ENCODE measurements at places on chromosomes 1 and 21.

DNA sequence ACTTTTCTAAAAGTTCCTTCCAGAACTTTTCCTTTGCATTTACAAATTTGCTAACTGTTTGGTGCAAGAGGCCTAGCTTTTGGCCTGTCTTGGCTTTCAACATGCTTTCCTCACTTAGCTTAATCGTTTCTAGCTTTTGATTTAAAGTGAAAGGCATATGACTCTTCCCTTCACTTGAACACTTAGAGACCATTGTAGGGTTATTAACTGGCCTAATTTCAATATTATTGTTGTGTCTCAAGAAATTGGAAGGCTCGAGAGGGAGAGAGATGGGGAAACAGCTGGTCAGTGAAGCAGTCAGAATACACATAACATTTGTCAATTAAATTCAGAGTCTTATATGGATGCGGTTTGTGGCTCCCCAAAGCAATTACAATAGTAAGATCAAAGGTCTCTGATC is 63.0 kb upstream of the MPC2 start:
- DNase-seq = no peak

DNA sequence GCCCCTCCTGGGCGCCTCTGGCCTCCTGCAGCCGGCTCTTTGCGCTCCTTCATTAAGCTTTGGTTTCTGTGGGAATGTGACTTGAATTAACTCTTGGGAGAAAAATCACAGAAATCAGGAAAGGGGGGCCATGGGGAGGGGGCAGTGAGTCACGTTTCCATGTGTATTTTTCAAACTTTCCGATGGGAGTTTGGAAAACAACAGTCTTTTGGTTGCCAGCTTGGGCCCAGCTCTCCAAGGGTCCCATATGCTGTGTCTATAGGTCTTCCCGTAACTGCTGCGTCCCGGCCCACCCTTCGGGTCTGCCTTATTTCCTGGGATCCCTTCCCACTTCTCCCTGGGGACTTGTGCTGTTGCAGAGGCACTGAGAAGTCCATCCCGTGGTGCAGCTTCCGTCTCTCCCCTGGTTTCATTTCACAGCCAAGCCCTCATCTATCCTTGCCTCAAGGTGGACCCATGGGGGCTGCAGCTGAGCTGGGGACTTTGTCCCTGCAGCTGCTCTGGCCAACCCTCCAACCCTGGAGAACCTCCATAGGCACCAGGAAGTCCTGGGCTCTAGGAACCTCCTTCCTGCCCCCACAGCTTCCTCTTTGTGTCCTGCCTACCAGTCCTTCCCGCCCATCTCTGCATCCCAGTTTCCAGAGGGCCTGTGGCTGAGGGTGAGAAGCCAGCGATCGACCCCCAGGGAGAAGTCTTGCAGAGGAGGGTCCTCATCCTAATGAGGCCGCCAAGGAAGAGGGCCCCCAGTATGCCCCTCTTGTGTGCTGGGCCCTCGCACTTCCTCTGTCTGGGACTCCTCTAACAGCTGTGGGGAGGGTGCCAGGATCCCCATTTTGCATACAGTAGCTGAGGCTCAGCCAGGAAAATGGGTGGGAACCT is 11.6 kb upstream of the LMNA start:
- DNase-seq = no peak

DNA sequence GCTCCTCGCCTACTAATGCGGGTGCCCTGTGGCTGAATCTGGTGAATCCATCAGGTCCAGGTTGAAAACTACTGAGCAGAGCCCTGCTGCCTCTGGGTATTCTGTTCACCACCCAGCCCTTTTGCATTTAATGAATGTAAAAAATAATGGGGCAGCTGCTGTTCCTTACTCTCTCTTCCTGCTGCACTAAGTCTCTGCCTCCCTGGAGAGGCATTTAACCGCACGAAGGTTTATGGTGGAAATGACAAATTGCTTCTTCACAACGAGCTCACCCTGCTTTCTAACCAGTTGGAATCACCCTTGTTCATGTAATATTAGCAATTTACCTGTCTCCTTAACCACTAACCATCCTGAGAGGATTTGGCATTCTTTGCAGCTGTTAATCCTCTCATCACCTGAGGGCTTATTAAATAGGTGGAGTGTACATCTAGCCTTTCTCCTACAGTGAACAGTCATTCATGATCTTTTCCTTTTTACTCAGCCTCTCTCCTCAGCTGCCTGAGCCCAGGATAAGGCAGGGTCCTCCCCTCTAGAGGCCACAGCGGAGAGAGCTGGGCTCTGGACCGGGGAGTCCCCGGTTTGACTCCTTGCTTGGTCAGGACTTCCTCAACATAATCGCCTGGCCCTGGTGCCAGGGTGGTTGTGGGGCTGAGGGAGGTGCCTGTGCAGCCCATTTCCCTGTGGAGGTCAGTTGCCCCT is 97.6 kb downstream of the NOS1AP start:
- no peak for DNase-seq

DNA sequence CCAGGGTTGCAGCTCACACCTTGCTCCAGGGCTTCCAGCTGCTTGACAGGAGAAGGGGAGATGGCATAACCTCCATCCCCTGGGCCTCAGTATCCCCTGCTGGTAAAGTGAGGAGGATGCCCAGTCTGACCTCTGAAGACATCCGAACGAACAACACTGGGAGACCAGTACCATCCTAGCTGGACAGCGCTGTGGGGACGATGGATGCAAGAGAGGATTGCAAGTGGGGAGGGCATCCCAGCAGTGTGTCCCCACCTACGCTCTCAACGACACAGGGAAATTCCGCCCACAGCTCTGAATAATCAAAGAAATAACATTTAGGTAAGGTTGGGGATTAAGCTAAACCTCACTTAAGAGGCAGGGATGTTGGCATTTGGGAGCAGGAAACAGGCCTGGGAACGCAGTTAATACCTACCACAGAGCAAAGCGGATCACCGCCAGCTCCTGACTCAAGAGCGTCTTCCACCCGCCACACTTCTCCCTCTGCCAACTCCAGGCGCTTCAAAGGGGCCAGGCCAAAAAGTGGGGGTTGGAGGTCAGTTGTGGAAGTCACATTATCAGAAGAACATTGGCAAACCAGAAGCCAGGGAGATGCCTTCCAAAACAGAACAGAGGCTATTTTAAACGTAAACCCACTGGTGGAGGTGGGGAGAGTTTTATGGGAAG is 47.6 kb downstream of the SSBP3 start:
- peak; percentile 66 for DNase-seq

DNA sequence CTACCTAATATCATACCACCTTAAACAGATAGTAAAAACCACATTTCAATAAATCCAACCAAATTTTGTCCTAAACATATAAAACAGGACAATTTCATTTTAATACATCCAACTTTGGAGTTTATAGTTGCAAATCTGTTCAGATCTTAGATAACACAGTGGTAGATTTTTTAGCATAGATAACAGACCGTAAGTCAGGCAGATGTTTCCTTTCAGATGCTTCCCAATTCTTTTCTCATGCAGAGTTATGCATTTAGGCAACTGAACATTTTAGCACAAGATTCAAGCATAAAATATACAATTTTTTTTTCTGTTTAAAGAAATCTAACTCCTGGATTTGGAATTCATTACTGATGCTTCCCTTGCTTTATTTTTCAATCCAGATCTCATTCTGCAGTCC is 156.5 kb upstream of the ZNHIT6 start:
- no peak for DNase-seq

All from NCI-H446 (cell line).